PC-9 (cell line): ENCODE measurements at places on chromosomes 6 and 20. TPM values are rescaled to one million over a fixed set of nuclear protein-coding genes. Genes with fewer than 3 reads are reported as not detected.

The ARFGEF3 gene
- total RNA-seq: 9.9 and 10.0 TPM in 2 replicates

The GATA5 gene
- 0.96 and 2.1 TPM in 2 replicates for total RNA-seq

GRCh38 chr20:43915211-43916072, 790 bp downstream of the TOX2 start:
- no peaks in the 10 kb centered on the region for H3K27me3 ChIP-seq
- peak overlapping the region; percentile 82 for H3K4me3 ChIP-seq
- H3K4me1 ChIP-seq: peaks cover 53% of the 10 kb centered on the region
- peaks cover 10% of the 10 kb centered on the region; the same call in 1 of the 2 replicates for H3K36me3 ChIP-seq

- H3K4me3 ChIP-seq: no peak overlapping the region
- no peak for DNase-seq
- no peak overlapping the region for H3K27ac ChIP-seq
These were observed 5.3 kb upstream of the TASP1 start for GRCh38 chr20:13644010-13644409.

DNA sequence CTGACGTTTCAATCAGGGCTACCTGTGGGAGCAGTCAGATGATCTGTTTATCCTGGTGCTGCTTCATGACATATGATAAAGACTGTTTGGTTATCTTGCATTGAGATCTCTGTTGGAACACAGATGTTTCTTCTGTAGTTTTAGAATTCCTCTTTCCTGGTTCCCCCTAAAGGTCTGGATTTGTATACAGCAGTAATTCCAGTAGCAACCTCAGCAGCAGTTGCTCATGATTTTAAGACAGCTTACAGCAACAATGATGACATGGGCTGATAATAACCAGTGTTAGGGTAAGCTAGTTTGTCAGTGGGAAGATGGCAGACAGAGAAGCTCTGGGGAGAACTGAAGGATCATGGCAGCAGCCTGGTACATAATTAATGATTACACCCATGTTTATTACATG, 439.4 kb downstream of the PHF3 start:
- no peak overlapping the region for H3K27ac ChIP-seq
- H3K4me3 ChIP-seq: no peak overlapping the region
- H3K4me1 ChIP-seq: no peaks in the 10 kb centered on the region
- no peak for DNase-seq
- H3K27me3 ChIP-seq: no peaks in the 10 kb centered on the region

DNA sequence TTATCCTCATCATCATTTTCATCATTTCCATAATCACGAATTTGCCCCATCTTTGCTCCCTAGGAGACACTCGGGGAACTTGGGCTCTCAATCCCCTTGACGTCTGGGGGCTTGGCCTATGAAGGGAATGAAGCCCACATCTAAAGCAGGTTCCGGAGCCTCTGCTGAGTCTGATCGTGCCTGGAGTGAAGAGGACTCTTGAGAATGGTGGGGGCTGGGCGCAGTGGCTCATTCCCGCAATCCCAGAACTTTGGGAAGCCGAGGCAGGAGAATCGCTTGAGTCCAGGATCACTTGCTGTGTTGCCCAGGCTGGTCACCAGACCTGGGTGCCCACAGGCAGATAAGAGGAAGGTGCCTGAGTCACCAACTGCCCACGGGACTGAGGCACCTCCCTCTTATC, 114.5 kb downstream of the SYCP2 start:
- H3K4me1 ChIP-seq: no peaks in the 10 kb centered on the region
- H3K27me3 ChIP-seq: peaks cover 31% of the 10 kb centered on the region; the same call in 1 of the 2 replicates
- no peak overlapping the region for H3K4me3 ChIP-seq
- H3K36me3 ChIP-seq: no peaks in the 10 kb centered on the region

- peaks cover 5% of the 10 kb centered on the region; the same call in 1 of the 2 replicates for H3K4me1 ChIP-seq
- no peaks in the 10 kb centered on the region for H3K36me3 ChIP-seq
- DNase-seq: no peak
- no peak overlapping the region for H3K4me3 ChIP-seq
- no peaks in the 10 kb centered on the region for H3K27me3 ChIP-seq
These were observed 6.7 kb upstream of the C2 start for GRCh38 chr6:31920811-31921210.

The SPTLC3 gene
- total RNA-seq: 8.5 and 10.7 TPM in 2 replicates

GRCh38 chr20:47995661-47996060, 210.4 kb upstream of the SULF2 start:
- no peak overlapping the region for H3K27ac ChIP-seq
- no peaks in the 10 kb centered on the region for H3K27me3 ChIP-seq
- no peak for DNase-seq
- no peak overlapping the region for H3K4me3 ChIP-seq

- DNase-seq: no peak
- H3K27ac ChIP-seq: no peak overlapping the region
- no peaks in the 10 kb centered on the region for H3K36me3 ChIP-seq
- H3K4me1 ChIP-seq: peaks cover 53% of the 10 kb centered on the region
These were observed 10.7 kb upstream of the SLCO4A1 start for GRCh38 chr20:62631336-62632308.

- H3K27ac ChIP-seq: no peak overlapping the region
- no peak overlapping the region for H3K4me3 ChIP-seq
These were observed 1081.8 kb upstream of the DEFB115 start for GRCh38 chr20:30175681-30176080.

The PTCRA gene
- not detected in 2 replicates for total RNA-seq

The CGAS gene
- 25.5 and 26.1 TPM in 2 replicates for total RNA-seq

- DNase-seq: no peak
- no peaks in the 10 kb centered on the region for H3K27me3 ChIP-seq
- H3K4me3 ChIP-seq: no peak overlapping the region
- H3K36me3 ChIP-seq: no peaks in the 10 kb centered on the region
- no peaks in the 10 kb centered on the region for H3K4me1 ChIP-seq
These were observed 278.3 kb upstream of the SGK1 start for GRCh38 chr6:134596191-134596590.

DNA sequence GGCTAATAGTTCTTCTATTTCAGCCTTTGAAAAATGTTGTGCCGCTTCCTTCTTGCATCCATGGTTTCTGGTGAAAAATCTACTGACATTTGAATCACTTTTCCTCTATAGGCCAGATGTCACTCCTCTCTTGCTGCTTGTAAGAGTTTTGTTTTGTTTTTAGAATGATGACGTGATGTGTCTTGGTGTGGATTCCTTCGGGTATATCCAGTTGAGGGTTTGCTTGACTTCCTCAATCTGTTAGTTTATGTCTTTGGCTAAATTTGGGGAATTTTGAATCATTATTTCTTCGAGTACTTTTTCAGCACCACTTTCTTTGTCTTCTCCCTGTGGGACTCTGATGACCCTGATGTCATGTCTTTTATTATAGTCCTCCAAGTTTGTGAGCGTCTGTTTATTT, 175.5 kb downstream of the MYLK4 start:
- H3K36me3 ChIP-seq: no peaks in the 10 kb centered on the region
- no peak overlapping the region for H3K27ac ChIP-seq
- peaks cover 20% of the 10 kb centered on the region for H3K4me1 ChIP-seq
- no peaks in the 10 kb centered on the region for H3K27me3 ChIP-seq

DNA sequence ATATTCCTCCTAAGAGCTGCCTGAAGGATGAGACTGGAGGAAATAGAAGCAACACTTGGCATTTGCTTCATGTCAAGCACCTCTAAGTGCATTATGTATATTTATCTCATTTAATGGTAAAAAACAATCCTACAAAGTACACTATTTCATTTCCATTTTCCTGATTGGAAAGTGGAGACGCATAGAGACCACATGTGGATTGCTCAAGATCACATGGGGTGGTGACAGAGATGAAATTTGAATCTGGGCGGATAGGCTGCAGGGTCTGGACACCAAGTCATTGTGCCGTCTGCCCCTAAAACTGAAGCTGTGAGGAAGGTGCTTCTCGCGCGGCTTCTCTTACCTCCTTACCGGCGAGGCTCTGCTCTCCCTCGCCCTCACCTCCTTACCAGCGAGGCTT, 30.3 kb downstream of the BANF2 start:
- no peaks in the 10 kb centered on the region for H3K36me3 ChIP-seq
- DNase-seq: no peak
- no peak overlapping the region for H3K27ac ChIP-seq
- peaks cover 17% of the 10 kb centered on the region; the same call in 1 of the 2 replicates for H3K27me3 ChIP-seq
- H3K4me1 ChIP-seq: no peaks in the 10 kb centered on the region
- H3K4me3 ChIP-seq: no peak overlapping the region

DNA sequence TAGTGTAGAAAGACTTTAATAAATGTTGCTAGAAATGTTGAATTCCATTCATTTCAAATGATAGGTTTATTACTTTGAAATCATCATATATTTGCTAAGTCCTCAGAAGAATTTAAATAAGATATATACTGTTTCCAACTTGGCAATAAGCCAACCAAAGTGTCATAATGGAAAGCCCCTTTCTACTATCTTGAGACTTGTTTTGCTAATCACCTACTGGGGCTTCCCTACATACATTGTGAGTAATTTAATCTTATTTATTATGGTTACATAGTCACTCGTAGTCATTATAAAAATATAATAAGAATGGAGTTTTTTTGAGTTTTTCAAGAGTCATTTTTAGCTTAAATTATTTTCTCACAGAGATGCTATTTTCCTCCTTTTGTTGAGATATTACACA, 20.7 kb downstream of the COL19A1 start:
- H3K4me3 ChIP-seq: no peak overlapping the region
- no peaks in the 10 kb centered on the region for H3K27me3 ChIP-seq
- H3K4me1 ChIP-seq: no peaks in the 10 kb centered on the region
- H3K36me3 ChIP-seq: no peaks in the 10 kb centered on the region
- no peak overlapping the region for H3K27ac ChIP-seq
- no peak for DNase-seq

- H3K27me3 ChIP-seq: no peaks in the 10 kb centered on the region
- peak; percentile 97 for DNase-seq
- H3K4me1 ChIP-seq: peaks cover 25% of the 10 kb centered on the region
- peak overlapping the region; percentile 53 for H3K27ac ChIP-seq
These were observed 26.2 kb downstream of the ARHGAP18 start for GRCh38 chr6:129683601-129684322.

- no peaks in the 10 kb centered on the region for H3K36me3 ChIP-seq
- H3K27ac ChIP-seq: no peak overlapping the region
- no peak overlapping the region for H3K4me3 ChIP-seq
- DNase-seq: no peak
- H3K4me1 ChIP-seq: no peaks in the 10 kb centered on the region
These were observed 58.6 kb downstream of the RPS12 start for GRCh38 chr6:132872923-132873322.

The SNAI1 gene
- total RNA-seq: 2.2 and 3.6 TPM in 2 replicates

The MYB gene
- 0.95 and 1.8 TPM in 2 replicates for total RNA-seq

The SIRPB1 gene
- total RNA-seq: 4.1 and 7.6 TPM in 2 replicates

The NTSR1 gene
- 0.98 and 1.3 TPM in 2 replicates for total RNA-seq

The GABRR2 gene
- total RNA-seq: 0.52 TPM in 1 of 2 replicates, not detected in the other

GRCh38 chr20:39880890-39881289, 808.1 kb downstream of the MAFB start:
- no peaks in the 10 kb centered on the region for H3K36me3 ChIP-seq
- H3K4me3 ChIP-seq: no peak overlapping the region
- no peak overlapping the region for H3K27ac ChIP-seq
- no peak for DNase-seq

- no peak overlapping the region for H3K4me3 ChIP-seq
- no peak for DNase-seq
- no peaks in the 10 kb centered on the region for H3K27me3 ChIP-seq
- no peaks in the 10 kb centered on the region for H3K36me3 ChIP-seq
- peaks cover 11% of the 10 kb centered on the region for H3K4me1 ChIP-seq
These were observed 278.2 kb upstream of the PREP start for GRCh38 chr6:105681061-105681460.

DNA sequence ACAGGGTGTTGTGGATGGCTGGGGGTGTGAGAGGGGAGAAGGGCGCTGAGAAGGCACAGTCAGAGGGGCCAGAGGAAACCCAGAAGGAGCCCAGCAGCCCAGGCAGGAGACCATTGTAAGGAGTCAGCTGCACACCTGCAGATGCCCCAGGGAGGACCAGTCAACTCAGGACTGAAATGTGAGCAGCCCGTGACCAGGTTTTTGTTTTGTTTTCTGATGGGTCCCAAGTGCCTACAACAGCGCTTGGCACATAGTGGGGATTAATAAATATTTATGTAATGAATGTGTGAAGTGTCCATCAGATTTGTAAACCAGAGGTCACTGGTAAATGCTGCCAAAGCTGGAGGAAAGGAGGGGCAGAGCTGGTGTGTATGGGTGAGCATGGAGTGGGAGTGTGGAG, 30.2 kb downstream of the TRAM2 start:
- no peak for DNase-seq
- no peaks in the 10 kb centered on the region for H3K36me3 ChIP-seq
- no peak overlapping the region for H3K27ac ChIP-seq
- H3K27me3 ChIP-seq: no peaks in the 10 kb centered on the region
- H3K4me1 ChIP-seq: peaks cover 17% of the 10 kb centered on the region; the same call in 1 of the 2 replicates

GRCh38 chr20:51697096-51697826, 70.9 kb downstream of the ATP9A start:
- DNase-seq: no peak
- no peaks in the 10 kb centered on the region for H3K36me3 ChIP-seq
- H3K27ac ChIP-seq: peak overlapping the region; percentile 48; the same call in 1 of the 2 replicates
- H3K27me3 ChIP-seq: no peaks in the 10 kb centered on the region
- H3K4me3 ChIP-seq: no peak overlapping the region

DNA sequence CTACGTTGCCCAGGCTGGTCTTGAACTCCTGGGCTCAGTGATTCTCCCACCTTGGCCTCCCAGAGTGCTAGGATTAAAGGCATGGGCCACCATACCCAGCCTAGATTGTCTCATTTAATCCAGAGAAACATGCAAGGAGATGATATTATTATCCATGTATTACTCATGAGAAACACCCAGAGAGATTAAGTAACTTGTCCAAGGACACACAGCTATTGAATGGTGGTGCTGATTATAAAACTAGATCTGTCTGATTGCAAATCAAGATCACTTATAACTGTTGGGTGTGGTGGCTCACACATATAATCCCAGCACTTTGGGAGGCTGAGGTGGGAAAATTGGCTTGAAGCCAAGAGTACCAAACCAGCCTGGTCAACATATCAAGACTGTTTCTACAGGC, 94.4 kb upstream of the ZNF217 start:
- H3K36me3 ChIP-seq: no peaks in the 10 kb centered on the region
- H3K4me3 ChIP-seq: no peak overlapping the region
- DNase-seq: no peak
- no peak overlapping the region for H3K27ac ChIP-seq

The SLC17A3 gene
- not detected in 2 replicates for total RNA-seq

The NRN1 gene
- total RNA-seq: not detected in 2 replicates

The HLA-C gene
- total RNA-seq: 305 and 374 TPM in 2 replicates

- H3K4me1 ChIP-seq: peaks cover 18% of the 10 kb centered on the region
- H3K36me3 ChIP-seq: no peaks in the 10 kb centered on the region
- no peak for DNase-seq
These were observed 30.4 kb downstream of the SERPINB9 start for GRCh38 chr6:2872423-2873358.

The RGS17 gene
- 0.70 and 0.80 TPM in 2 replicates for total RNA-seq

GRCh38 chr20:36110994-36111393, 43.5 kb upstream of the EPB41L1 start:
- DNase-seq: peak; percentile 46
- H3K4me1 ChIP-seq: peaks cover 21% of the 10 kb centered on the region
- no peaks in the 10 kb centered on the region for H3K36me3 ChIP-seq

The C6orf52 gene
- total RNA-seq: 6.1 and 6.2 TPM in 2 replicates
